ENCODE measurements at places on chromosomes 1 and 21.
A peak's percentile ranks its signal among the peaks of the same experiment; 100 is the strongest.

DNA sequence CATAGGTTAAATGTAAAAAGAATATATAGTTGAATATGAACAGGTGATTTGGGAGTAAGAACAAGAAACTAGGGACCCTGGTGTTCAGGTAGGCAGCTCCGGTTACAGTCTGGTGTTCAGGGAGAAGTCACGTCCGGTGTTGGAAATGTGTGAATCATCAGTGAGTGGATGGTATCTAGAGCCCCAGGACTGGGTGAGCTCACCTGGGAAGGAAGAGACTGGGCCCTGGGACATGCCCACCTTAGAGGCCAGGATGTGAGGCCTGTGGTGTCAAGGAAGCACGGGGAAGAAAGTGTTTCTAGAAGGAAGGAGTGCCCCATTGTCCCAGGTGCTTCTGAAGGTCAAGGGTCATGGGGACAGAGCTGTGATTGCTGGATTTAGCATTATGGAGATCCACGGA, 1.5 kb upstream of the GJB3 start:
- DNase-seq = no peak

- peak; percentile 11 for DNase-seq
Observed at GRCh38 chr1:231028682-231029081, 11.4 kb downstream of the FAM89A start.

- no peak for DNase-seq
Observed at GRCh38 chr1:15177710-15178166, 24.2 kb downstream of the TMEM51 start.

GRCh38 chr1:227951624-227952373, 4.1 kb upstream of the WNT9A start:
- DNase-seq = no peak

GRCh38 chr1:179550746-179551682, 24.7 kb downstream of the NPHS2 start:
- DNase-seq = no peak

DNA sequence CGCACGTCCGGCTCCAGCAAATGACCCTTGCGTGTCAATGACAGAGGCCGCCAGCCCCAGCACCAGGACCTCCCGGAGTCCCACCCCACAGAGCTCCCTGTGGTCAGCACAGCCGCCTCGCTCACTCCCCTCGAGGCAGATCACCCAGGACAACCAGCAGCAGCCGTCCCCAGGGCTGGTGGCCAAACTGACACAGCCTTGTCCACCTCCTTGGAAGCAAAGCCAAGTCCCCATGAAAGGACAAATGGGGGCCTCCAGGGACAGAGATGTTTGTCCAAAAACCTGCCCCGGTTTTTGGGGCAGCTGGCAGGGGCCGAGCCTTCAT, 2.1 kb downstream of the KRTAP10-10 start:
- DNase-seq = no peak

- no peak for DNase-seq
Observed at GRCh38 chr1:241610056-241610815, 29.9 kb downstream of the CHML start.

GRCh38 chr1:147062956-147063355, 109.3 kb downstream of the PRKAB2 start:
- no peak for DNase-seq

All from thyroid gland (tissue), 4 donors.